Glomerular endothelial cell (primary cell): ENCODE measurements at places on chromosomes 16 and 17. TPM values are rescaled to one million over a fixed set of nuclear protein-coding genes. Genes with fewer than 3 reads are reported as not detected.

Gene CD300H
- total RNA-seq = not detected in 2 replicates

Gene MRM3
- 13.9 and 18.5 TPM in 2 replicates for total RNA-seq

Gene ERAL1
- 42.0 and 49.2 TPM in 2 replicates for total RNA-seq

Gene CCL17
- not detected in 2 replicates for total RNA-seq

Gene CCL16
- total RNA-seq = not detected in 2 replicates

Gene OSGIN1
- total RNA-seq = 4.1 and 12.9 TPM in 2 replicates
